Thymus (tissue), 14 donors: ENCODE measurements at places on chromosomes 6 and 20.

DNA sequence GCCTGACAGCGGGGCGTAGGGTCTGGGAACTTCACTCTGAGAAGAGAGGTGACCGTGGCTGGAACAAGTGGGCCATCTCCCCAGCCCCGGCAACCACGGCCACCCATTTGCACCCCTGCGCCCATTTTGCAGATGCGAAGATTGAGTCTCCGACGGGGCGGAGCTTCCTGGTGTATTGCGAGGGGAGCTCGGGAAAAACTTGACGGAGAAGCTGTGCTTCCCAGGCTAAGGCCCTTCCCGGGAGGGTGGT is 653 bp downstream of the ZNF335 start:
- DNase-seq, result no peak

GRCh38 chr6:12069891-12070529 is 57.9 kb downstream of the HIVEP1 start:
- DNase-seq, result no peak

DNA sequence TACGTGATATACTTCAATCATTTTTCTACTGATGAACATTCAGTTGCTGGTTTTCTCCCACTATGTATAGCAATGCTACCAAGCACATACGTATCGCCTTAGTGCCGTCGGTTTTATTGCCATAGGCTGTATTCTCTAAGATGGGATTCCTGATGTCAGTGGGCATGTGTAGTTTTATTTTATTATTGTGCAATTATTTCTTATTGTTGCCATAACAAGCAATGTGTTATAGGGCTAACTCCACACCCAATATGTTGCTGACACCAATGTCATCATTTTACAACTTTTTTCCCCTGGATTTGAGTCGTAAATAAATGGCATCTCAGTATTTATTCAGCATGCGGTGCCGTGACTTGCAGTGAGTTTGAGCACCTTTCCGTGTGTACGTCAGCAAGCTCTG is 10.8 kb upstream of the DACT2 start:
- no peak for DNase-seq

DNA sequence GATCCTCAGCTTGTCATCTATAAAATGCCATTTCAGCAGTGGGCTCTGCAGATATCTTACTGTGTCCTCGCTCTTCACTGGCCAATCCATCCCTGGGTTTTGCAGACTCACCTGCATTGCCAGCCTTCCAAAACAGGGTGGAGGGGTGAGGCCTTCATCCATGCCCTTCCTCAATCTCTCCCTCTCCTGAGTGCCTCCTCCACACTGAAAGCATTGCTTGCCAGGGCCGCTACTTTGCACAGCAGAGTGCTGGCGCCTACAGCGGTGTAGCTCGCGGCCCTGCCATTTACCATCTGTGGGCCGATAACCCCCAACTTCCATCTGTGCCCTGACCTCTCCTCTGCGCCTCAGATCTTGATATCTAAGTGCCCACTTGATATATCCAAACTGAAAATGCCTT is 29.4 kb downstream of the TM9SF4 start:
- no peak for DNase-seq

DNA sequence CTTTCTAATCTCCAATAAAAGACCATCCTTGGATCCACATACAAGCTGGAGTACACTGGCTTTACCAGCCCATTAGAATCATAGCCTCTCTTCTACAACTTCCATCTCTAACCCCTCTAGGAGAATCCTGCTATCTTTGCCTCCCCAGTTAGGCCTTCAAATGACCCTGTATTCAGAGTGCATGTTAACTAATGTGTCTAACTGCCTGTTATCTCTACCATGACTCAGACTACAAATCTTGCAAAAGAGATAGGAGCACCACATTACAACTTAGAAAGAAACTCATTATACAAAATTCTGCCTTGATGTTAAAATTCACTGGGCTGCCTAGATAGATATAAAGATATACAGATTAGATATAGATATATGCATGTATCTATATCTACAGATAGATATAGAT is 28.2 kb downstream of the GPR63 start:
- no peak for DNase-seq

- DNase-seq, result no peak
Measured at GRCh38 chr6:93675856-93676417, 256.6 kb upstream of the EPHA7 start.

DNA sequence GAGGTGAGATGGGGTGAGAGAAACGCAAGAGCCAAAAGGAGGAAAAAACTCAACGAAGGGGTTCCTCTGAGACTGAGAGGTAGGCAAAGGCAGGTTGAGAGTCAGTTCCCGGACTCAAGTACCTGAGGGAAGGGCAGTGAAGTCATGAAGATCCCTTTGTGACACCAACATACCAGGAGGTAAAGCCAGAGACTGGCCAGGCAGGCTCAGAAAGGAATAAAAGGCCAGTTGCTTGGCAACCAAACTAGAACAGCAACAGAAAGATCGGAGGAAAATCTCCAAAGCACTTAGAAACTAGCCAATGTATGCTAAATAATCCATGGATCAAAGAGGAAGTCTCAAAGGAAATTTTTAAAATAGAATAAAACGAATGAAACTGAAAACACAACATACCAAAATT is 209.8 kb upstream of the PROKR2 start:
- no peak for DNase-seq

DNA sequence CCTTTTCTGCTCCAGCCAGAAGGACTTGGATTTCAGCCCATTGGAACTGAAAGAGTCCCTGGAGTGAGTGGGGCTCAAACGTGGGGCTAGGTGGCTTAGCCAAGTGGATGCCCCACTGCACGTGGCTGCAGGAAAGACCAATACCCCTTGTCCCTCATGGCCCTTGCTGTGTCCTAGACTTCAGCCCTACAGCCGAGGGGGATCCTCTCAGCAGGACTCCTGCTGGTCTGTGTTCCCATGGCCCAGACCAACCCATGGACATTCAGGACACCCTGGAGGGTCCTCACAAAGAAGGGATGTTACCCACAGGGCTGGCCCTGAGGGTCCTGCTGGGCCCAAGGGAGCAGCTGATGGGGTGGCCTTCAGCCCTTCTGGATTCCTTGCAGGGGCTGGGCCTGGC is 30.0 kb upstream of the PHACTR3 start:
- no peak for DNase-seq

- no peak for DNase-seq
Measured at GRCh38 chr6:142867355-142867801, 77.6 kb downstream of the HIVEP2 start.

GRCh38 chr20:4609511-4609910 is 112.2 kb upstream of the PRND start:
- DNase-seq, result no peak

DNA sequence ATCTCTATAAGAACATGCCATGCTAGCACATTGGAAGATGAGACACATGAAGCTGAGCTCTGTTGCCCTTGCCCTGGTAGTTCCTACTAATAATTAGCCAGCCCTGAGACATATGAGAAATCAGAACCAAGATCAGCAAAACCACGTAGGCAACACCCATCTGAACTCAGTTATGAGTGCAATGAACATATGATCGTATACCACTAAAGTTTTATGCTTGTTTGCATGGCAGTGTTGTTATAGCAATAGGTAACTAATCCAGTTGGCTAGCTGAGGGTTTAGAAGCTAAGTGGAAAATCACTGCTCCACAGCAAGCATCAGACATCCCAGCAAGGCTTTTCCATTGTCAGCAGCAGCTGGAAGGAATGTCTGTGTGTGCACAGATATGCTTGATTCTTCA is 180.7 kb downstream of the BTBD3 start:
- DNase-seq, result no peak

DNA sequence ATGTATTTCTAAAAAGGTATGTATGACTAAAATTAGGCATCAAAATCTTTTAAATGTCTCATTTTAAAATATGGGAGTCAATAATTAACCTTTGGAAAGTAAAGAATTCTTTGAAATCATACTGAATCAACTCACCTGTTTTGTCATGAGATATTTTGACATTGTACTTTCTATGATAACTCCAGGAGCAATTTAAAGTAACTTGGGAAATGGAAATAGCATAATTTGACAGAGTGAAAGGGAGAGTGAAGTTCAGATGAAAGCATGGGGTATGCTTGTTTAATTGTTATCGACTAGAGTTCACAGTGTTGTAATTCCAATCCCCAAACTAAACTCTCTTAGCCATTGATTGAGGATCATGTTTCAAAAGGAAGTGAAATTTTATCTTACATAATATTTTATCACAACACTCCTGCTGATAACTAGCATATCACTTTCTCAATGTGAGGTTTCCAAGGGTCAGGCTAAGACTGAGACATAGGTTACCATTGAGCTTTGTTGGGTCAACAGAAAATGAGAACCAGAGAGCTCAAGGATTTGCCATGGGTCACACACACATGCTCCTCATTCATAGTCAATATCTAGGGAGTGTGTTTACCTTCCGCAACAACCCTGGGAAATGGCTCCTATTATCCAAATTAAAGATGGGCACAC is 2.3 kb downstream of the GSTA1 start:
- no peak for DNase-seq
